ENCODE measurements at places on chromosomes 1 and 21.

DNA sequence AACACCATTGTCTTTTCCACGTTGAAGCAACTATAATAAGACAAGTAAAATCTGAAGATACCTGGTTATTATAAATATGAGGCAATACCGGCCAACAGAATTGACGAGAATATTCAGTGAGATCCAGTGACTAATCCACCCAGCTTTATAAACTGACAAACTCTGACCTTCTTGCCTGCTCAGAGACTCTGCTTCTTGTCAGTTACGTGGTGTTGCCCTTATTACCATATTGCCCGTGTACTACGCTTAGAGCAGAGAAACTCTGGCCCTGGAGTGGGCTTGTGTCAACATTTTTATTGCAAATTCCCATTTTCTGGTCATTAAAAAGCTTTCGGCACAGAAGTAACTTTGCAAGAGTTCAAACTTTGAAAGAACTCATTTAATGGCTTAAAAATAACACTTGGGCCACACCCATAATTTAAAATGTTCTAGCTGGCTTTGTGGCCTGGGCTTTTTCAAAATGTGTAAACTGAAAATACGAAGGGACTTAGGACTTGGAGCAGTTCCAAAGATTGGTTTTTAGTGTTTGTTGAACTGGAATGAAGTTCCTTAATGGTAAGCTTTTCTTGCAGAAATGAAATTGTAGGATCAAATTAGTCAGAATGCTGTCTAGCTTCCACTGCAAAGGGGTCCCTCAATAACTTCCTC, 266.2 kb downstream of the LMO4 start:
- DNase-seq: no peak

- DNase-seq: no peak
Measured at GRCh38 chr1:245572709-245573108, 417.9 kb downstream of the KIF26B start.

- DNase-seq: no peak
Measured at GRCh38 chr1:47228644-47229030, 3.4 kb downstream of the TAL1 start.

- DNase-seq: no peak
Measured at GRCh38 chr1:201275253-201275666, 8.0 kb upstream of the PKP1 start.

DNA sequence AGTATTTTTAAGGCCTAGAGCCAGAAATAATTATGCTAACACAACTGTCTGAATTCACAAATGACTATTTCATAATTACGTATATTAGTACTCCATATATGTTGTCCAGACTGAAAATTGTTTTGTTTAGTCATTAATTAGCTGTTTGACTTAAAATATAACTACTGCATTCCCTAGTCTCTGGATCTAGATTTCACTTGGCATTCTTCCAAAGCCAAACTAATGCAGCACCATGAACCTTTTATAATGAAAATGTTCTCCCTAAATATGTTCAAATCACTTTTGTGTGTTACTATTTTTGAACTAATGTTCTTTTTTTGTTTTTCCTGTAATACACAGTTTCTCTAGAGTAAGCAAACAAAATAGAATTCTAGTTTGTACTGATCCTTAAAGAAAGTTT, 46.1 kb downstream of the CAMTA1 start:
- DNase-seq: no peak

- DNase-seq: no peak
Measured at GRCh38 chr1:104878203-104878909, 1128.7 kb downstream of the AMY1C start.

- no peak for DNase-seq
Measured at GRCh38 chr21:16834791-16835190, 678.1 kb upstream of the CXADR start.

DNA sequence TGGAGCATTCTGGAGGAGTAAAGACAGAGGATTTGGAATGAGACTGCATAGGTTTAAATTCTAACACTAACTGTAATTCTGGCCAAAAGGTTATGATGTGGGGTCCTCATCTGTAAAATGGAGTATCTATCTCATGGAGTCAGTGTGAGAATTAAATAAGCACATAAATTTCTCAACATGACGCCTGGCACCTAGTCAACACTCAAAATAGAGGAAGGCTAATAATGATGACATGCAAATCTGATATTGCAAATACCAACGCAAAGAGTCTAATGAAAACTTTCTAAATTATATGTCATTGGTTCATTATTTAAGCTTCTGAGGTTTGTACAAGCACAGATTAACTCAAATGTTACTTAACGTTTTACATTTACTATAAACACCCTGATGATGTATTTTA, 29.6 kb downstream of the APP start:
- peak; percentile 26 for DNase-seq

DNA sequence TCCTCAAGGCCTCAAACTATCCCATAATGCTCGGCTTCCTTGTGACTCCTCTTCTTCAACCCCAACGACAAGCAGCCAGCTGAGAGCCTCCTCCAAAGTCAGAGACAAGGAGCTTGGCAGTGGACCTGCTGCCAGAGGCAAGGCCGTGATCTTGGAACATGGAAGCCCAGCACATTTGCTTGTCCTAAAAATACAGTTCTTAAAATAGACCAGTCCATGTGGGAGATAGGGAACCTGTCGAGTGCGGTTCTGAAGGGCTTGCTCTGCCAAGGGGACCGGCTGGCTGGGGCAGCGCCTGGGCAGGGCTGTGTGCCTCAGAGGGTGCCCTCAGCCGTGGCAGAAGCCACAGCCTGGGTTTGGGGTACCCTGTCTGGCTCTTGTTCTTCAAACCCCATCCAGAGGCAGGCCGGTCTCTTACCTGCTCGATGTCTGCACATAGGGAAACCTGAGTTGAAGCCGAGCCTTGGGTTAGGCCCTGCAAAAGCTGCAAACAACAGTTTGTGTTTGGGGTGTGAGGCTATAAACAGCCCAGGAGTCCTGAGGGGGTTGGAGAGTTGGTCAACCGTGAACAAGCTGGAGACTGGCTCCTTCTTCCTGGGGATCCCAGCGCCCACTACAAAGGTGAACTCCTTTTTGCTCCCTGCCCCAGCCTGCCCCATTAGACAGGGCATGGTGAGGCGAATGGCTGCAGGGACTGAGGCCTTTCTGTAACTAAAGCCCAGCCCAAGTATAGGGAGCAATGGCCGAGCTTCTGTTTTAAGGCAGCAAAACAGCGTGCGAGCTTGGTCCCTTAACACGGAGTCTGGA, 228.8 kb downstream of the CAMTA1 start:
- no peak for DNase-seq

- no peak for DNase-seq
Measured at GRCh38 chr1:38052750-38053415, 6.3 kb upstream of the POU3F1 start.

DNA sequence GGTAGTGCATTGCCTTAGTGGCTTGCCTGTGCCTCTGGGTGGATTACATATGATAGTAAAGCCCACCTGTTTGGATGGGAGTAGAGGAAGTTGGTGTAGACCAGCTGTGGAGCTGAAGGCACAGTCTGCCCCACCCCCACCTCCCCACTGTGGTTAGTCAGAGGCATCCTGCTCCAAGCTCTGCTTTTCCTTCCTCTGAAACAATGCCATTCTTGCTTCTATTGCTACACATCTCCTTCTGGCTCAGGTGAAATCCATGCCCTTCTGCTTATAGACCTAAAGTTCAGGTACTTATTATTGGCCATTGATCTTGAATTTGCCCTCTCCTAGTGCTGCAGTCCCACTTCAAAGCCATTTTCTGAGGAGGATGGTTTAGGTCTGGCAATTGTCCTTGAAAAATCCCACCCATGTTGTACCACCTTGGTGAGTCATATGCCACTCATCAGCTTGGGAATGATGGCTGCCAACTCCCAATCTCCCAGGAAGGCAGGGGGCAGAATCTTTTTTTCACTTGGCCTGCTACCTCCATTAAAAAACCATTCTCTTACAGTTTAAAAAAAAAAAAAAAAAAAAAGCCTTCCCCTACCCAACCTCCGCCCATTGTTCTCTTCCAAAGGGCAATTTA, 6.7 kb upstream of the TXLNA start:
- DNase-seq: no peak

GRCh38 chr1:219686171-219686570, 73.3 kb upstream of the ZC3H11B start:
- DNase-seq: no peak

- no peak for DNase-seq
Measured at GRCh38 chr1:33842348-33842747, 21.5 kb upstream of the HMGB4 start.

DNA sequence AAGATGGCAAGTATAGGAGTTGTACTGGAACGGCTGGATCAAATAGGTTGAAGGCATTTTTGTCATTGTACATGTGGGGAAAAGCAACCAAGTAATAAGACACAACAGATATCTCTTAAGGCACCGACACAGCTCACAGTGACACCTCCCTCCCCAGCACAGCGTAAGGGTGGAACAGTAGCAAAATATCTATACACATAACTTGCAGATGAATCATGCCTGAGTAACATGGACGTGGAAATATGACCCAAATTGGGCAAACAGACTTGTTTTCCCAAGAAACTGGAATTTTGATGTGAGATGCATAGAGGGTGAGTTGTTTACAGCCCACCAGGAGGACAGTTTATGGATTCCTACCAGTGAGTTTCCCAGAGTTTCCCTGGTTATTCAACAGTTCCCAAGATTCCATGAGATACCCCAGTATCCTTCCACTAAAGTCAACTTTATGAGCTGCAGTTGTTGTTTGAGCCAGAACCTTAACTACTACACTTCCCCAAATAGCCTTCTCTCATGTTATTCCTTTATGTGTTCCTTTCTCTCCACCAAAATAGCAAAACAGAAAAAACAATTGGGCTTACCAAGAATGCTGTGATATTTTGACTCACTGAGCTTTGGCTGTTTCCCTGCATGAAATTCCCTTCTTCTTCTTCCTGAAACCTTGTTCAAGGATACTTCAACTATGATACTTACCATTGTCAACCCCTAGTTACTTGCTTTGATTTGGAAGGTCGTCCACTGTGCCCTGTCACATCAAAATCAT, 7.1 kb upstream of the DR1 start:
- no peak for DNase-seq

GRCh38 chr1:72432645-72433267, 150.4 kb upstream of the NEGR1 start:
- peak; percentile 2 for DNase-seq

GRCh38 chr1:45493116-45493697, 2.2 kb upstream of the TESK2 start:
- peak; percentile 77 for DNase-seq

- no peak for DNase-seq
Measured at GRCh38 chr1:232851532-232851931, 46.3 kb downstream of the MAP10 start.

All from suppressor macrophage (primary cell).